ENCODE measurements at places on chromosomes 7 and 10. TPM values are rescaled to one million over a fixed set of nuclear protein-coding genes. Genes with fewer than 3 reads are reported as not detected.

UMAD1 gene
- total RNA-seq = 16.3 TPM

GRCh38 chr10:5536486-5537081 is 11.8 kb downstream of the CALML3 start:
- H3K4me3 ChIP-seq = no peak overlapping the region
- H3K36me3 ChIP-seq = peaks cover 2% of the 10 kb centered on the region
- H3K4me1 ChIP-seq = no peaks in the 10 kb centered on the region
- H3K27me3 ChIP-seq = no peaks in the 10 kb centered on the region

- no peaks in the 10 kb centered on the region for H3K27me3 ChIP-seq
- H3K27ac ChIP-seq = no peak overlapping the region
- no peak overlapping the region for H3K4me3 ChIP-seq
- H3K4me1 ChIP-seq = peaks cover 3% of the 10 kb centered on the region
Measured at GRCh38 chr7:22867589-22867988, 44.9 kb upstream of the TOMM7 start.

- H3K27ac ChIP-seq = no peak overlapping the region
- no peaks in the 10 kb centered on the region for H3K4me1 ChIP-seq
- no peak for DNase-seq
- no peaks in the 10 kb centered on the region for H3K36me3 ChIP-seq
- H3K4me3 ChIP-seq = no peak overlapping the region
- no peaks in the 10 kb centered on the region for H3K27me3 ChIP-seq
Measured at GRCh38 chr7:86689363-86689762, 45.7 kb downstream of the GRM3 start.

DNA sequence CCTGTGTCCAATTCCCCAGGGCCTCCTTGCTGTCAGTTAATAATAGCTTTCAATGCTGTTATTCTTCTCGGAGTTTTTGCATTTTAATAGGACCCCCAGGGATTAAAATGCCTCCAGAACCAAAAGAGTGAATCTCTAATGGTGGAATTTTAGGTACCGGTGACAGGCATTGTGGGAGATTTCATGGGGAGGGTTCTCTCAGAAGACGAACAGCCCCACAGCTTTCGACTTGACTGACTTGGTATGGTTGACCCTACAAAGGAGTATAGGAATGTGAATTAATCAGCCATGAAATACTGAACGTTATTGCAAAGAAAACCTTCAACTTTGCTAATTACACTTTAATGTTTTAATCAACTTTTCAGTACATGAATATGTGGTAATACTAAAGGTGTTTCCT is 206.3 kb upstream of the FZD8 start:
- no peaks in the 10 kb centered on the region for H3K4me1 ChIP-seq
- H3K27ac ChIP-seq = no peak overlapping the region
- H3K4me3 ChIP-seq = no peak overlapping the region
- no peak for DNase-seq
- H3K27me3 ChIP-seq = no peaks in the 10 kb centered on the region

DNA sequence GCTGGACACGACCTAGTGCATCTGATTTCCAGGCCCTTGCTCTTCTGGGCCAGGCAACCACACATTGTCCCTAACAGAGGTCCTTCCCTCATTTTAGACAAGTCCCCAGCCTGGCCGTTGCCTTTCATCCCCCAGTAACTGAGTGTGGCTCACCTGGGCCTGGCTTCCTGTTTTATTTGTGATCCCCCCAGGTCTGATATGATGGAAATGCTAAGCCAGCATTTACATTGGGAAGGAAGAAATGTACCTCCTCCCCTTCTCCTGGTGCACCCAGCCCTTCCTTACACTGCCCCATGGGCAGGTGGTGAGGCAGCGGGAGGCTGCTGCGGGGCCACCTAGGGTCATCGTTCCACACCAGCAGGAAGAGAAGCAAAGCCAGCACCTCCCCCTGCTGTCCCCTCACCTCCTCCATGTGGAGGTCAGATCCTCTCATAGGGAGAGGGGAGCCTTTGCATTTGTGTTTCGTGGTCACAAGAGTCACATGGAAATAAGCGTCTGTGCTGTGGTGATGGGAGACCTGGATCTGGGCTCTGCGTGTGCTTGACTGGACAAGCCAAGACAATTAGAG is 108.8 kb downstream of the GLRX3 start:
- no peaks in the 10 kb centered on the region for H3K36me3 ChIP-seq
- no peak overlapping the region for H3K4me3 ChIP-seq
- peaks cover 14% of the 10 kb centered on the region for H3K4me1 ChIP-seq

DNA sequence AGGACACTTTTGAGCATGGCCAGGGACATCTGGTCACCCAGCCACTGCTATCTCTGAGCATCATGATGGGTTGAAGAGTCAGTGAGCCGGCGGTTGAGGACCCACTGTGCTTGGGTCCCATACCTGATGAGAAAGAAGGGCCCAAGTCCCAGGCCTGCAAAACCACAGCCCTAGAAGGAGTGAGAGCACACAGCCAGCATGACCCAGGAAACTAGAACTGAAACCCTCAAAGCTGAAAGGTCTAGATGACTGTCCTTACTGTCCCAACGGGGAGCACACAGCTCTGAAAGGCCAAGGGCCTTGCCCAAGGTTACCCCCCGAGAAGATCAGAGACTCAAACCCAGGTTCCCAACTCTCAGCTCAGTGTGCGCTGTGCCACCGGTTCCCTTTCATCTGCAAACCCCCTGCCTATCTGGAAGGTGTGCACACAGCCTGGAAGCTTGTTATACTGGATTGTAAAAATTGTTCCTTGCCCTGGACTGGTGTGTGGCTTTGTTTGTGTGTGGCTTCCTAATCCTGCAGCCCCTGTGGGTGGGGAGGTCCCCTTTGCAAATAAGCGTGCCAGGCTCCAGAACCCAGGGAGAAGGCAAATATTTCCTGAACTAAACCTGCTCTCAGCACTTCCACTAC is 22.6 kb upstream of the PSAP start:
- H3K4me3 ChIP-seq = no peak overlapping the region
- H3K36me3 ChIP-seq = no peaks in the 10 kb centered on the region
- no peak for DNase-seq
- no peak overlapping the region for H3K27ac ChIP-seq

Data from activated CD4-positive, alpha-beta T cell treated with anti-CD3 and anti-CD28 coated beads, Interleukin-2, amount 10 ng/mL, durations not matched to agents 7 days and 5 days (primary cell).